CD8-positive, alpha-beta memory T cell (primary cell): ENCODE measurements at places on chromosomes 6 and 20.

GRCh38 chr6:14763616-14764015 is 482.3 kb upstream of the JARID2 start:
- DNase-seq, result no peak

DNA sequence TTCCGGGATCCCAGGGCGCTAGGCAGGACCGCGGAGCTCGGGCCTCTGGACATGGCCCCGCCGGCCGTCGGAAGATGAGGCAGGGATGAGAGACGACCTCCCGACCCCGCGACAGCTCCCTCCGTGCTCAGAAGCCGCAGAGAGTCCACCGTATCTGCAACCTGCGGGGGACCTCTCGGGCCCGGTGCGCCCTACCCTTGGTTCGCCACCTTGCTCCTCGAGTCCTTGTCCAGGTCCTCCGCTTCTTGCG is 301 bp downstream of the PPP1R3D start:
- DNase-seq, result no peak

DNA sequence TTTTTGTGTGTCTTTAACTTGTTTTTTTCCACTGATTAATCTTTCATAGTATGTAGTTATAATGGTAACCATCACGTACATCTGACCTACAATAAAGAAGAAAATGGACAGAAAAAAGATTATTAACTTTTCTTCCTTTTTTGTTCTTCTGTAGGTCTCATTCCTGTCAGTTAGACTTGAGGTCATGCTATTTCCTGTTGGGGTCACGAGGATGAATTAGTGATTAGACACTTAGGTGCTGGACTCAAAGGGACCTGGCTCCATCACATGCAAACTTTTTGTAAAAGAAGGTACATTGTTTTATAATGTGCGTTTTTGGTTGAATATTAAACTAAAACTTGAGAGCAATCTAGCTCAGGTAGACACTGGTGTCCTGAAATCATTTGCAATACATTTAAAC is 14.8 kb downstream of the MARCKS start:
- no peak for DNase-seq

DNA sequence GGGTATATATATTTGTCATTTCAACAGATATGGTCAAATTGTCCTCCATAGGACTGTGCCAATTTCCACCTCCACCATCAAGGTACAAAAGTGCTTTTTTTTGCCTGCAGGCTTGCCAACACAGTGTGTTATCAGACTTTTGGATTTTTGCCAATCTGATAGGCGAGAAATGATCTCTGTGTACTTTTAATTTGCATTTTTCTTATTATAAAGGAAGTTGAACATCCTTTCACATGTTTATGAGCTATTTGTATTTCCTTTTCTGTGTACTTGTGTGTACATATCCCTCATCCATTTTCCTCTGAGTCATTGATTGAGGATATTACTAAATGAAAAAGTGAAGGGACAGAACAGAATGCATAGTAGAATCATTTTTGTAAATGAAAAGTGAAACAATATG is 39.0 kb upstream of the PTPN1 start:
- DNase-seq, result no peak

- no peak for DNase-seq
These were observed 19.0 kb downstream of the RRBP1 start for GRCh38 chr20:17663040-17663399.

DNA sequence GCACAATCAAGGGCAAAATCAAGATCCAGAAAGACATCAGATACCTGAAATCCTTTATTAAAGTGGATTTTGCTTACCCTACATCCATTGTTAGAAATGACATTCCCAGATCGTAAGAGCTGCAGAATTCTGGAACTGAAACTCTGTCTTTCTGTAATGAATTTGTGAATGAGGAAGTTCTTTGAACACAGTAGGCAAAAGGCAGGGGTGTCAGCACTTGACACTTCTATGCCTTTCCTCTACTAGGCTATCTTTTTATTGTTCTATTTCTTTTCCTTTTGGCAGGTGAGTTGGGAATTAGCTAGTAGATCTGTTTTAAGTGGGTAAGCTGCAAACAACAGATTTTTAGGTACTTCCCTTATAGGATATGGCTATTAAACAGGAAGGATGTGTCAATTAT is 126.3 kb downstream of the CARMIL1 start:
- DNase-seq, result no peak

GRCh38 chr20:12835999-12836398 is 172.8 kb upstream of the SPTLC3 start:
- no peak for DNase-seq

DNA sequence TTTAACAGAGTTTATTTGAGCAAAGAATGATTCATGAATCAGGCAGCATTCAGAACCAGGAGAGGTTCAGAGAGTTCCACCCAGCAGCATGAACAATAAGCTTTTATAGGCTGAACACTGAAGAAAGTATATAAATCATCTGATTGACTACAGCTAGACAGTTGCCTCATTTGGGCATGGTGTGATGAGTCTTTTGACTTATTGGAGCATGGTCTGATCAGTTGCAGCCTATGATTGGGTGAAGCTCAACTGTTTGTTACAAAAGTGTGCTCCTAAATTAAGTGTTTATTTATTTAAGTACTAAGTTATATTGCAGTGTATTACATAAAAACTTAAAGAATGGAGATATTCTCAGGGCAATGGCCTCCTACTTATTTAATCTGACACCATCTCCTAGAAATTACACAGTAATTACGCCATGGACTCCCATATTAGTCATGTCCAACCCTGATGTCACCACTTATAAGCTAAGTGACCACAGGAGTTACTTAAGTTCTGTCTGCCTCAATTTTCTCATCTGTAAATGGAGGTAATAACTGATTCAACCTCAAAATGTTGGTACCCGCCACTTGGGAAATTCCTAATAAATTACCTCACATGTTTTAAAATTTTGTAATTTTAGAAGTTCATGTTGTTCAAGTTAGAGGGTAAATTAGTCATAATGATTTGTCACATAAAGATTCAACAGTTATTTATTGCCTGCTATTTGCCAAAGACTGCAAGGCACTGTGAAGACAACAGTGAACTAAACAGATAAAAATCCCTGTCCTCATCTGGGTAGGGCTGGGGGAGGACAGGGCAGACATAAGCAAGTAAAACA is 15.2 kb upstream of the ROS1 start:
- DNase-seq, result no peak

GRCh38 chr6:67201563-67201962 is 1433.5 kb upstream of the ADGRB3 start:
- DNase-seq, result no peak

DNA sequence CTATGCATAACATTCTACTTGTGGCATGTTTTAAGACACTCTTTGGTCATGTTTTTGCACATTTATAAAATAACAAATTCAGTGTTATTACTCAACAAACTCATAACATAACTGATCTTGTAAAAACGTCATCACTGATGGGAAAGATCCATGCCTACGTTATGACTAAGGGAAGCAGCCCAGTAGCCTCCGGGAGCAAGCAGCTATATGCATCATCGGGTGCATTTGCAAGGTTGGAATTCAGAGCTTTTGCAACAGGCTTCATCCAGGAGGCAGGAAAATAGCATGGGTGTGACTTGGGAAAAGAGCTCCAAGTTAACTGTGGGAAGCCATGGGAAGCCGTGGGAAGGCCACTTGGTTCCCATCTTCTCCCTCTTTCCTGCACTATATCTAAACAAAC is 271.6 kb upstream of the SGK1 start:
- DNase-seq, result no peak

- no peak for DNase-seq
These were observed 56.0 kb downstream of the MYH7B start for GRCh38 chr20:35011589-35012226.

DNA sequence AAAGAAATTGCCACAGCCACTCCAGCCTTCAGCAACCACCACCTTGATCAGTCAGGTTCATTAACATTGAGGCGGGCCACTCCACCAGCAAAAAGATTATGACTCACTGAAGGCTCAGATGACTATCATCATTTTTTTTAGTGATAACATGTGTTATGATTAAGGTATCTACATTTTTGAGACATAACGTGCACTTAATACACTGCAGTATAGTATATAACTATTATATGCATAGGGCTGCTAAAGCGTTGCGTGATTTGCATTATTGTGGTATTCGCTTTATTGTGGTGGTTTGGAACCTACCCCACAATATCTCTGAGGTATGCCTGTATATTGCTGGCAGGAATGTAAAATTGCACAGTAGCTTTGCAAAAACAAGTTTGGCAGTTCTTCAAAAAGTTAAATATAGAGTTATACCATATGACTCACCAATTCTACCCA is 6.8 kb upstream of the RIPK1 start:
- DNase-seq, result no peak

DNA sequence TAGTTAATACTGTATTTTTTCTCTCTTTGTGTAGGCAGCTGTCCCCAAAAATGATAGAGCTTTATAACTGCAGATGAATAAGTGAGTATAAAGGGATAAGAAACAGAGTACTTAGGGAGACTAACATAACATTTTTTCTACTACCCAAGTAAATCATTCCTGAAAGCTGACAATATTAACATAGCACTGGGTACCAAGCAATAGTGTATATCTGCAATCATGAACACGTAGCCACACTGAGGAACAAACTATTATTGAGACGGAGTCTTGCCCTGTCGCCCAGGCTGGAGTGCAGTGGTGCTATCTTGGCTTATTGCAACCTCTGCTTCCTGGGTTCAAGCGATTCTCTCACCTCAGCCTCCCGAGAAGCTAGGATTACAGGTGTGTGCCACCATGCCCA is 105.9 kb downstream of the SESN1 start:
- DNase-seq, result no peak
